ENCODE measurements at places on chromosomes 3 and 15.

DNA sequence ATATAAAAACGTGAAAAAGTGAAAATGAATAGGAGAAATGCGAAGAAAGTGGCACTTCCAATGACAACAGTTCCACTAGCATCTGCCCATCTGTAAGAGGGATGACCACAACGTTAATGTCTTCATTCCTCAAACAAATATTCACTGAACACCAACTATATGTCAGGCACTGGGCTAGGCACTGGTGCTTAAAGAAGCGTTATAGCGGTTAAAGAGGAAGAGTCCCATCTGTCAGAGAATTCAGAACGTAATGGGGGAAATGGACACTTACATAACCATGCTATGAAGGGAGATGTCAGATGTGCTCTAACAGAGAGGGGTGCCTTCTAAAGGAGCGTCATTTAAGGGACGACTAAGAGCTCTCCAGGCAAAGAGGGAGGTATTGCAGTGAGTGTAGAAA, 8.2 kb downstream of the RUBCN start:
- H3K4me1 ChIP-seq = peaks cover 5% of the 10 kb centered on the region
- no peaks in the 10 kb centered on the region for H3K36me3 ChIP-seq
- no peak overlapping the region for H3K27ac ChIP-seq
- no peak for DNase-seq

DNA sequence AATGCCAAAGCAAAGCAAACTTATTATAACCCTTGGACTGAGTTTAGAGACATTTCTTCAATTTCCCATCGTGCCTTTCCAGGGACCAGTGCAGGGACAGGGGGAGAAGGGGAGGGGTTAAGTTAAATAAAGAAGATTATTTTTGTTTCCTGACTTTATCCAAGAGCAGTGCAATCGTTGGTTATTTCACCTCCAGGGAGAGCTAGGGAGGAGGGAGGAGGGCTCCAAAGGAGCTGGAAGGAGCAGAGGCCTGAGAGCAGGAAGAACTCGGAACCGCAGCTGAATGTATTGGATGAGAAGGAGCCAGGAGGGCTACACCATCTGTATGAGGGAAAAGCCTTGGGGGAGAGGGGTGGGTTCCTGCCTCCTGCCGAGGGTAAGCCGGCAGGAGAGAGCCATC, 20.7 kb downstream of the HAPLN3 start:
- H3K4me1 ChIP-seq = no peaks in the 10 kb centered on the region
- H3K4me3 ChIP-seq = no peak overlapping the region
- H3K27me3 ChIP-seq = peaks cover 7% of the 10 kb centered on the region
- no peak for DNase-seq
- no peak overlapping the region for H3K27ac ChIP-seq

DNA sequence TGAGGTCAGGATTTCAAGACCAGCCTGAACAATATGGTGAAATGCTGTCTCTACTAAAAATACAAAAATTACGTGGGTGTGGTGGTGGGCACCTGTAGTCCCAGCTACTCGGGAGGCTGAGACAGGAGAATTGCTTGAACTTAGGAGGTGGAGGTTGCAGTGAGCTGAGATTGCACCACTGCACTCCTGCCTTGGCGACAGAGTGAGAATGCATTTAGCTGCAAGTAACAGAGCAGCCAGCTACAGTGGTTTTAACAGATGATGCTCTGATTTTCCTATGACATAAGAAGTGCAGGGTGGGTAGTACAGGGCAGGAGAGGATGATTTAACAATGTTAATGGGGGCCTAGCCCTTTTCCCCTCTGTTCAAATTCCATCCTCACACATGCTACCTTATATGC, 267.9 kb downstream of the RPLP1 start:
- peaks cover 12% of the 10 kb centered on the region for H3K4me1 ChIP-seq
- no peaks in the 10 kb centered on the region for H3K36me3 ChIP-seq
- no peak overlapping the region for H3K4me3 ChIP-seq
- no peak for DNase-seq
- no peak overlapping the region for H3K27ac ChIP-seq

DNA sequence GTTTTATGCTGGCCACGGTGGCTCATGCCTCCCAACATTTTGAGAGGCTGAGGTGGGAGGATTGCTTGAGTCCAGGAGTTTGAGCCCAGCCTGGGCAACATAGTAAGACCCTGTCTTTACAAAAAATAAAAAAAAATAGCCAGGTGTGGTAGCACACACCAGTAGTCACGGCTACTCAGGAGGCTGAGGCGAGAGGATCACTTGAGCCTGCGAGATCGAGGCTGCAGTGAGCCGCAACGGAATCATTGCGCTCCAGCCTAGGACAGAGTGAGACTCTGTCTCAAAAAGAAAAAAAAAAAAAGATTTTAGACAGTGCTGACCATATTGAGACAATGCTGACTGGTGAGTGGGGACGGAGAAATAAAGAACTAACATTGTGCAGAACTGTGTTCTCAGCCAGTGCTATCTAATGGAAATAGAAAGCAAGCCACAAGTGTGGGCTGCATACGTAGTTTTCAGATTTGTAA, 67.2 kb downstream of the ST6GAL1 start:
- H3K27me3 ChIP-seq = no peaks in the 10 kb centered on the region
- peaks cover 7% of the 10 kb centered on the region for H3K36me3 ChIP-seq
- peaks cover 4% of the 10 kb centered on the region for H3K4me1 ChIP-seq
- H3K4me3 ChIP-seq = no peak overlapping the region
- H3K27ac ChIP-seq = no peak overlapping the region

- H3K4me3 ChIP-seq = no peak overlapping the region
- DNase-seq = no peak
- no peaks in the 10 kb centered on the region for H3K4me1 ChIP-seq
- no peak overlapping the region for H3K27ac ChIP-seq
- no peaks in the 10 kb centered on the region for H3K27me3 ChIP-seq
- H3K36me3 ChIP-seq = no peaks in the 10 kb centered on the region
Measured at GRCh38 chr3:24981924-24982323, 446.1 kb upstream of the RARB start.

DNA sequence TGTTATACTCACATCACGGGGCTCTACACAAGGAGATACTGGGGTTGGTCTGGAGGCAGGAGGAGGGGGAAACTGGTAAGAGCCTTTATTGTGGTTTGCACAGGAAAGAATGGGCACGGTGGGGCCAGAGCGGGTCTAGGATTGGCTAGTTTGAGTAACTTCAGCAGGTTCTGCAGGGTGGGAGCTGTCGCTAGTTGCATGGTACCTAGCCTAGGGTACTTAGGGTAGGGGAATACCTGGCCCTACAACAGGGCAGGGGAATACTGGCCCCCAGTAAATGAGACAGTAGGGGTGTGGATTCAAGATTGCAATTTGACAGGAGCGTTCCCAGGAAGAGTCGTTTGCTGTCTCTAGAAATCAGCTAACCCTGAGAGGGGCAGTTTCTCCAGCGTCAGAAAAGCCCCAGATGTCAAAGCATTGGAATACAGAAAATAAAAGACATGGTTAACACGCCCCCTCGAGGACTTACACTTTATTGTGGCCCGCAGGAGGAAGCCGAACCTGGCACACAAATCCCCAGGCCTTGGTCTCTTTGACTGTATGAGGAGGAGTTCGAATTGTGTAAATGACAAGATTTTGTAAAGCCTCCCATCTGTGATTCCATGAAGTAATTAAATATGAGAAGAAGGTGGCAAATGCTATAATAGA, 32.0 kb downstream of the ST8SIA2 start:
- no peaks in the 10 kb centered on the region for H3K36me3 ChIP-seq
- H3K4me3 ChIP-seq = no peak overlapping the region
- H3K4me1 ChIP-seq = peaks cover 8% of the 10 kb centered on the region
- DNase-seq = no peak
- H3K27me3 ChIP-seq = no peaks in the 10 kb centered on the region
- no peak overlapping the region for H3K27ac ChIP-seq

DNA sequence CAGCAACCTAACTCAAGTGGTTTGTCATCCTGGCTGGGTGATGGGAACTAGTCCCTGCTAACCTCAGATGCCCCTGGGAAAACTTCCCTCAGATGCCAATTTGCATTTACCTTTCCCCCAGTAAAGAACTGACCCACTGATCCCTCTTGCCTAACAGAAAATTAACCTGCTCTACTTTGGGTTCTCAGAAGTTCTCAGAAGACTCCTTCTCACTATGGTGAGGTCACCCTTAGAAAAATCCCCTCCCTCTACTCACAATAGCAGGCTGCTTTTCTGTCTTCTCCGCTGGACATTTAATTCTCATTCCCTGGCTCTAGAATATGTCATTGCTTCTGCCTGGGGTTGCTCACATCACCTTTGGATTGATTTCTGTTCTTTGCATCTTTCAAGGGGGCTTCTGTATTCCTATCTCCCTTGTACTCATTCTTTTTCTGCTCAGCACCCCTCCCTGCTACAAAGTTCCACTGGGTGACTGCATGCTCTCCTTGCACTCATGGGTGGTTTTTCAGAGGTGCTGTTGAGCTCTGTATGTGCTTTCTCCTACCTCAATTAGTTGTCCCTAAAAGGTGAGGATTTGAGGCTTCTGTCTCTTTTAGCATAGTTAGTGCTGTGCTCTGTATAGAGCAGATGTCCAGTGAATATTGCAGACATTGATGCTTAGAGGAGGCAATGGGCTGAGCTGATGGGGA, 869 bp downstream of the PLA1A start:
- H3K27me3 ChIP-seq = no peaks in the 10 kb centered on the region
- DNase-seq = no peak
- no peaks in the 10 kb centered on the region for H3K36me3 ChIP-seq
- no peak overlapping the region for H3K4me3 ChIP-seq
- no peak overlapping the region for H3K27ac ChIP-seq

DNA sequence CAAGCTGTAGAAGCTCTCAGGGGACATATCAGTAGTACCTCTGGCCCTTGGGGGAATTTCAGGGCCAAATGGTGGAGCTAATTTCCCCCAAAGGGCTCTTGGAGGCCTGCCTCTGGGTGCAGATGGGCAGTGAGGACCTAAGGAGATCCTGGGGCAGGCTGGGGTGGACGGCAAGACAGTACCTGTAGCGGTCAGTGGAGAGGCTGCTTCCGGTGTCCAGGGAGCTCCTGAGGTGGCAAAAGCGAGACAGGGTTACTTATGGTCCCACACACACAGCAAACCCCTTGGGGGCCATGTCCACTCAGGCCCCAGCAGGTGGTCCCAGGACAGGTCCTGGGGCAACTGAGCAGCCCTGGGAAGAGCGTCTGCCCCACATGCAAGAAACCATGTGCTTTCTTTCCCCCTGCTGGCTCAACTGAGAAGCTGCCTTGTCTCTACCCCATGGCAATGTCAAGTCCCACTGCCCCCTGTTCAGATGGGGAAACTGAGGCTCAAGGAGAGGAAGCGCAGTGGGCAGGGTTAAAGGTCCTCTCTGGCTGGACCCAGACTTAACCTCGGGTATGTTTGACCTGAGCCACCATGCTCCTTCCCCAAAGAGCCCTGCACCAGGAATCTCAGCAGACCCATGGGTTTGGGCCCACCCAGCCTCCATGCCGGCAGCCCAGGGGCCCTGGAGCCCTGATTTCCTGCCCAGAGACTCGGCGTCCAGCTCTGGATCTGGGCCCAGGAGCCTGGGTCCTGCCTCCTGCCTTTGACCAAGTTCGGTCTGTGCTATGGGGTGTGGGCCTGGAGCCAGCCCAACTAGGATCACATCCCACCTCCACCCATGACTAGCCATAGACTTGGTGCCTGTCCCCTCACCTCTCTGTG, 25.7 kb downstream of the IQSEC1 start:
- H3K4me3 ChIP-seq = no peak overlapping the region
- H3K36me3 ChIP-seq = no peaks in the 10 kb centered on the region
- peaks cover 99% of the 10 kb centered on the region for H3K4me1 ChIP-seq
- H3K27ac ChIP-seq = no peak overlapping the region
- DNase-seq = no peak

- no peak overlapping the region for H3K4me3 ChIP-seq
- no peaks in the 10 kb centered on the region for H3K27me3 ChIP-seq
- H3K4me1 ChIP-seq = no peaks in the 10 kb centered on the region
- no peak for DNase-seq
Measured at GRCh38 chr3:45477041-45477725, 88.8 kb downstream of the LARS2 start.

- DNase-seq = no peak
- H3K4me3 ChIP-seq = no peak within 1 kb of the TSS
- no peaks in the 10 kb centered on the region for H3K27me3 ChIP-seq
Measured at GRCh38 chr15:66565741-66566144, at the start of gene LCTL. TSS of gene LCTL (minus strand) at chr15:66565998. CDS start at chr15:66565365, 633 bp downstream.

GRCh38 chr3:147915057-147915456, 505.9 kb downstream of the ZIC1 start:
- H3K4me1 ChIP-seq = no peaks in the 10 kb centered on the region
- H3K4me3 ChIP-seq = no peak overlapping the region
- DNase-seq = no peak
- H3K27ac ChIP-seq = no peak overlapping the region
- no peaks in the 10 kb centered on the region for H3K27me3 ChIP-seq
- H3K36me3 ChIP-seq = no peaks in the 10 kb centered on the region

DNA sequence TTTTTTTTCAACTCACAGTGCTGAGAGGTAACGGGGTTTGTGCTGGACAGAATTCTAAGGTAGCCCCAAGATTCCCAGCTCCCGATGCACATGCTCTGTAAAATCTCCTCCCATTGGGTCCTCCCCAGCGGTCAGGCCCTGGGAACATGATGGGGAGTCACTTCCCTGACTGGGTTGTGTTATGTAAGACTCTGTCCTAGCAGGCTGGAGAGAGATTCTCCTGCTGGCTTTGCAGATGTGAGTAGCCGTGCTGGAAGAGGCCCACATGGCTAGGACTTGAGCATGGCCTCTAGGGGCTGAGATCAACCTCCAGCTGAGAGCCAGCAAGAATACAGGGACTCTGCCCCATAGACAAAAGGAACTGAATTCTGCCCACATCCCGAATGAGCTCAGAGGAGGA, 83.7 kb upstream of the OXTR start:
- no peaks in the 10 kb centered on the region for H3K36me3 ChIP-seq
- no peak overlapping the region for H3K4me3 ChIP-seq
- H3K27me3 ChIP-seq = no peaks in the 10 kb centered on the region
- no peaks in the 10 kb centered on the region for H3K4me1 ChIP-seq

DNA sequence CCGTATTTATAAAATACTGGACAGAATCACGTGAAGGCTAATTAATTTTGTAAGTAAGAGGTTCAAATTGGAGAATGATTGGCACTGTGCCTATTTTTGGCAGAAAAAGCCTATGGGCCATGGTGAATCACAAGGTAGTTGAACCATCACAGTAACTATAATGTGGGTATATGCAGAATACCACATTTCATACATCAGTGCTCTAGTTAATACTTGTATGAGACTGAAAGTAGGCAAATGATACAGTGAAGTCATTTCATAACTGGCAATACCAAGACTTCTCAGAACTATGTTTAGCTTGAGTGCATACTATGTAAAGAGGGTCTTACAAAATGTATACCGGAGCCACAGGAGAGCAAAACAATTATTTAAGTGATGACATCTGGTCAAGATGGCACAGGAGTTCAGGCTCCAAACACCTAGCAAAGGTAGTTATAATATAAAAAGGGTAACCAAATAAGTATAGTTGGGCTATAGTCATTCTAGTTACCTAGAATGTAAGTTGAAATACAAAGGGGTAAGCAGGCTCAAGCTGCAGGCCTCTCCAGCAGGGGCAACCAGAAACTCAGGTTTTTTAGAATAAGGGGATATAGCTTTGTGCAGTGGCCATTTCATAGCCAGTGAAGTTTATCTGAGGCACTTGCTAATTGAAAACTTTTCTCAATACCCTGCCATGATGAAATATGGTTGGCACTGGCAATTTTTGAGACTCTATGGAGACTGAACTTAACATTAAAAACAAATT, 19.1 kb downstream of the GPR160 start:
- no peak overlapping the region for H3K4me3 ChIP-seq
- H3K36me3 ChIP-seq = no peaks in the 10 kb centered on the region
- H3K27me3 ChIP-seq = no peaks in the 10 kb centered on the region
- DNase-seq = no peak
